ENCODE measurements at places on chromosomes 12 and 14. TPM values are rescaled to one million over a fixed set of nuclear protein-coding genes. Genes with fewer than 3 reads are reported as not detected.

Gene RPL10L
- not detected for total RNA-seq

- peak; percentile 77 for DNase-seq
- no peak overlapping the region for H3K27ac ChIP-seq
- no peaks in the 10 kb centered on the region for H3K36me3 ChIP-seq
- H3K27me3 ChIP-seq = peaks cover 14% of the 10 kb centered on the region
These were observed 15.1 kb upstream of the PLEK2 start for GRCh38 chr14:67426983-67427606.

DNA sequence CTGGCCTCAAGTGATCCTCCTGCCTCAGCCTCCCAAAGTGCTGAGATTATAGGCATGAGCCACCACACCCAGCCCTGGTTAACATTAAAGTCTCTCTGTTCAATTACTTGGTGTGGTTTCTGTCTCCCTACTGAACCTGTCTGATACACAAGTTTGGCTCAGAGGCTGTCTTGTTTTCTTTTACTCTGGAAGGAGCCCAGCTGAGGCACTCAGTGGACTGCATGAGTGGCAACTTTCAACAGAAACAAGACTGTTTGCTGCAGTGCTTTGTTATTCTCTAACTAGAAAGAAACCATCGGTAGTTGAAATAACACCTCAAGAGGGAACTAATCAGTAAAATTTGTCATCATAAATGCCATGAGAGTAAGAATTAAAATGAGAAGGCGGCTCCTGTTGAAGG lies 238.7 kb downstream of the FOXN3 start:
- H3K36me3 ChIP-seq = no peaks in the 10 kb centered on the region
- H3K27ac ChIP-seq = no peak overlapping the region
- DNase-seq = no peak
- no peak overlapping the region for H3K4me3 ChIP-seq

DNA sequence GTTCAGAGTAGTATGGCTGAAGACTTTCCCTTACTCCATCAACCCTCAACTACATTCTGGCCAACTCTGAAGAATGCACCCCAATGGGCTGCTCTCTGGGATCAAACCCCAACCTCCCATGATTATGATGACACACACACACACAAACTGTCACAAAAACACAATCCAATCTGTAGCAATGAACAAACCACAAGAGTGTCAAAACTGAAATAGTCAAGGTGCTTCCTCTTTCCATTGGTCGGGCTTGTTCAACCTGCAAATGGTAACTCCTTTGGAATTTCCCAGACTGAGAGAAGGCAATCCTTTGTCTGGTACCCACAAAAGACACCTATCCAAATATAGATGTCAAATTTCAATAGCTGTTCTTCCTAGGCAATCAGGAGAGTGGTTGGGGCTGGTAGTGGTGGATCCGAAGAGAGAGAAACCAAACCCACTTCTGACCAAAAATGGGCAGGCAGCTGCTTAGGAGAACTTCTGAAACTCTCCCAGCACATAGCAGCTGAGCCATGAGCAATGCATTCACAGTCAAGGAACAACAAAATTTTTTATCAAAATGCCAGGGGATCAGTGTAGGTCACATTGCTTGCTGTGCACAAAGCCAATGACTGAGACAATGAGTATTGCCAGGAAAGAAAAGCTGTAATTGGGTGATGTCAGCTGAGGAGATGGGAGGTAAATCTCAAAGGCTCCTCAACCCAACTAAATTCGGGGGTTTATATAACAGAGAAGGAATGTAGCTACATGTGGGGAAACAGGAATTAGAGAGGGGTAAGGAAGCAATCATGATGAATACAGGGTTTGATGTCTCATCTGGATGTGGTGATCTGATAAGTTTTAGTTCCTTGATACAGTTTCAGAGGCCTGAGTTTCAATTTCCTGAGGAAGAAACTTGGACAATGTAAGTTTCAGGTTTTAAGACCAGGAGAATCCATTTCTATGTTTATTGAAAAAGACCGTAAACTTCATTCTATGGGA lies 191.4 kb downstream of the KITLG start:
- no peak overlapping the region for H3K27ac ChIP-seq
- no peaks in the 10 kb centered on the region for H3K36me3 ChIP-seq
- no peak for DNase-seq
- no peak overlapping the region for H3K4me3 ChIP-seq
- H3K4me1 ChIP-seq = no peaks in the 10 kb centered on the region

GRCh38 chr12:57899010-57899662 lies 42.2 kb upstream of the ATP23 start:
- H3K27me3 ChIP-seq = no peaks in the 10 kb centered on the region
- peak; percentile 39 for DNase-seq

Gene CAPZA3
- total RNA-seq = 0.45 TPM

DNA sequence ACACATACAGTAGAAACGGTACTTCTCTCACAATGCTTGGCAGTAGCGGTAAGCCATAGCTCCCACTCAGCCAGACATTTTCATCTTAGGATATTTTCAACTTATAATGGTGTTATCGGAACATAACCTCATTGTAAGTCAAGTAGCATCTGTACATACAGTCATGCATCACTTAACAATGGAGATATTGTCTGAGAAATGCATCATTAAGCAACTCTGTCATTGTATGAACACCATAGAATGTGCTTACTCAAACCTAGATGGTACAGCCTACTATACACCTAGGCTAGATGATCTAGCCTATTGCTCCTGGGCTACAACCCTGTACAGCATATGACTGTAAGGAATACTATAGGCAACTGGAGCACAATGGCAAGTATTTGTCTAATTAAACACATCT lies 40.8 kb downstream of the RPS6KA5 start:
- peaks cover 8% of the 10 kb centered on the region for H3K4me1 ChIP-seq
- no peaks in the 10 kb centered on the region for H3K36me3 ChIP-seq
- no peak for DNase-seq
- H3K27ac ChIP-seq = no peak overlapping the region
- no peaks in the 10 kb centered on the region for H3K27me3 ChIP-seq

DNA sequence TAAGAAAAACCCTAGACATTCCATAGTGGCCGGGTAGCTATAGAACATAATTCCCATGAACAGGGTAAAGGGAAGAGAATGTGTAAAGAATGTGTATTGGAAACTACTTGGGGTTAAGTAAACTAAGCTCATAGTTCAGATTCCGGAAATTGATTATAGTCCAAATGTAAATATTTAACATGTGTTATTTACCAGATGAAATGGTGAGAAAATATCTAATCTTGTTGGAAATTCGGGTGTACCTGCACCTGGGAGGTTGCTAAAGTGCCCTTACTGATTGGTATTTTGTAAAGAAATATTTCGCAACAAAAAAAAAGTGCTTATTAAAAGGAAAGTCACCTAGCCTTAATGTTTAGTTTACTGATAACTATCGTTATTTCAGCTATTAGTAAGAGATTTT lies 14.4 kb downstream of the RASSF9 start:
- DNase-seq = no peak
- no peak overlapping the region for H3K4me3 ChIP-seq
- peaks cover 7% of the 10 kb centered on the region for H3K36me3 ChIP-seq
- peak overlapping the region; percentile 6 for H3K27ac ChIP-seq

Gene IFNG-AS1
- not detected for total RNA-seq

- H3K4me1 ChIP-seq = peaks cover 63% of the 10 kb centered on the region
- H3K27ac ChIP-seq = peak overlapping the region; percentile 87
- peak; percentile 61 for DNase-seq
These were observed 252.3 kb downstream of the KTN1 start for GRCh38 chr14:55832122-55832911.

DNA sequence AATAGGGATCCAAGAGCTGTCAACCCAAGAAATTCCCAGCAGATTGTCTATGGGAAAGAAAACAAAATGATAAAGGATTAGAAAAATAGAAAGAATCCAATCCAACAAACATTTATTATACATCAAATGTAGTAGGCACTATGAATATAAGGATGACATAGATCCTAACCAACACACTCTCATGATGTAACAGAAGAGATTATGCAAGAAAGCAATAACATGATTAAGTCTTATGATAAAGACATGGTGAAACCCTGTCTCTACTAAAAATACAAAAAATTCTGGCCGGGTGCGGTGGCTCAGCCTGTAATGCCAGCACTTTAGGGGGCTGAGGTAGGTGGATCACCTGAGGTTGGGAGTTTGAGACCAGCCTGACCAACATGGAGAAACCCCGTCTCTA lies 2.7 kb downstream of the MED6 start:
- peaks cover 25% of the 10 kb centered on the region for H3K36me3 ChIP-seq
- DNase-seq = no peak
- peaks cover 21% of the 10 kb centered on the region for H3K4me1 ChIP-seq
- no peak overlapping the region for H3K27ac ChIP-seq
- no peaks in the 10 kb centered on the region for H3K27me3 ChIP-seq

DNA sequence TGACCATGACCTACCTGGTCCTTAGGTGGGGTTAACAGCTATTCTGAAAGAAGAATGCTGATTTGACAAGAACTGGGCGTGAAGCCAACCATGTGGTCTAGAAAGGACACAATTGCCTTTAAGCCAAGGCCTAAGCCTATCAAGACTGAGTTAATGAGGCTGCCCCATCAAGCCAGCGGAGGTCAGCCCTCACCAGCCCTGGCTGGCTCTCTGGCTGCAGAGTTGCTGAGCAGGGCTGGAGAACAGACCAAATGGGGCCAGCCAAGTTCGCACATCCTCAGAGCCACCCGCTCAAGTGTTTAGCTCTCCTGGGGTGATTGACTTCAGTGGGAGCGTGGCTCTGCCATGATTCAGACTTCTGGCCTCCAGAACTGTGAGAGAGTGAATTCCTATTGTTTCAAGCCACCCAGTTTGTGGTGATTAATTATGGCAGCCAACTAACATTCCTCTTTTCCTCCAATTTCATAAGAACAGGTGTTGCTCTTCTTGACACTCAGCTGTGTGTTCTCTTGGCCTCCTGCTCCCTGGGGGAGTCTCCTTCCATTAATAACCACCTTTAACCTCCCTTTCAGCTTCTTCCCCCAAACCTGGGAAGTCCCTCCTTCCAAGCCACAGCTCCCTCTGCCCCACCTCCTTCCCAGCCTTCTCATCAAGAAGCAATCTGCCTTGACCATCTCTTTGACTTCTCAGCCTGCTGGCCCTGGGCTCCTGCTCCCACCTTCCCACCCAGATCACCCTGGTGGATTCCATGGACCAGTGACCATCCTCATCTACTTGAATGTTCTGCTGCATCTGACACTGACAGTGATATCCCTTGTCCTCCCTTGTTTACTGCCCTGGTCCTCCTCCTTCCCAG lies 5.3 kb upstream of the SERPINA5 start:
- H3K27me3 ChIP-seq = no peaks in the 10 kb centered on the region
- H3K4me3 ChIP-seq = no peak overlapping the region
- H3K4me1 ChIP-seq = peaks cover 15% of the 10 kb centered on the region

DNA sequence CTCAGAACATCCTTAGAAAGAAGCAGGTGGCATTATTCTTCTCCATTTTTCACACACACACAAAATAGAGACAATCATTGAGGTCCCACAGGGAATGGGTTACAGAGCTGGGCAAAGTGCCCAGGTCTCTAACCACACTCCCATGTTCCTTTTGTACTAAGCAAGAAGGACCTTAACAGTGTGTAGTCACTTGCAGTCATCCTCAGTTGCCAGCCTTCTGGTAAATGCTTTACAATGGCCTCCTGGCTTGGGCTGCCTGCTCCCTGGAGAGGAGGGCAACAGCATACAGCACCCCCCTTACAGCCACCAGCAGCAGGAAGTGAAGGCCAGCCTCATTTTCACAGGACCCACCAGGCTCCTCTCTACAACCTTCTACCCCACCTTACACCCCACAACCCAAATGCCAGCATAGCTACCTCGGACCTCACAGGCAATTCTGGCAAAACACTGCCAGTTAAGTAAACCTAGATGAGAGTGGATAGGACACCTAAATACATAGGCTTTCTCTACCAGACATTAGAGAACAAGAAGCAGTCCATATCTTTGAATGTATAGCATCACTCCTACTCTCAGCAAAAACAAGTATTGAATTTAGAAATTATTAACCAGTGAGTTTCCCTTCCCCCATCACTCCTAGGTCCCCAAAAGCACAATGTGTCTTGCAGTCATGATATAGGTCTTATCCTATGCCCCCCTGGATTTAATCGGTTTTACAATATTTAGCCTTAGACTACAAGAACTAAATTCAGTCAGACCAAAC lies 88.1 kb downstream of the PPP2R5E start:
- H3K27me3 ChIP-seq = no peaks in the 10 kb centered on the region
- DNase-seq = no peak
- no peak overlapping the region for H3K4me3 ChIP-seq
- peaks cover 34% of the 10 kb centered on the region for H3K4me1 ChIP-seq

DNA sequence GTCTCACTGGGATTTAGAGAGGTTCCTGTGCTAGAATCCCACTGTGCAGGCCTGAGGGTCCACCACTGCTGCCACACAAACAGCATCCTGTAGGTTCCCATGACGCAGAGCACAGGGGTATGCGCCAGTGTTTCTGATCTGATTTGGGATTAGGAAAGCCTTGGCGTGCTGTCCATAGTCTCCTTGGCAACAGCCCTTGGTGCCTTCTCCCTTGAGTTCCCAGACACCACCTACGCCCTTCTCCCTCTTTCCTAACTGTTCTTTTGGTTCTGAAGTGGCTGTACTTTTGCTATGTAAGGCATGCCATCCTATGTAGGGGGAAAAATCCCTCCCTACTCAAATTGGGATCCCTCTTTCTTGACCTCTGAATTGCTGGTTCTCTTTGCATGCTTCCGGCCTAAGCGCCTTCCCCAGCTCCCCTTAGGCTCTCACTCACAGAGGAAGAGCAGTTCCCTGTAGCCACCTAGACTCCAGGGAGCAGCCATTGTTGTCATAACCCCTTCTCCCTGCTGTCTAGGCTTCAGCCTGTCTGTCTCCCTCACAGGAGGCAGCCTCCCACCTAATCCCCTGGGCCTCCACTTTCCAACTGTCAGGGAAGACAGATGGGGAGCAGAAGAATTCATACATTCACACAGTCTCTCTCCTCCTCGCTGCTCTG lies 14.8 kb upstream of the RIC8B start:
- H3K4me3 ChIP-seq = no peak overlapping the region
- peaks cover 7% of the 10 kb centered on the region for H3K4me1 ChIP-seq
- no peaks in the 10 kb centered on the region for H3K27me3 ChIP-seq
- H3K27ac ChIP-seq = no peak overlapping the region
- H3K36me3 ChIP-seq = no peaks in the 10 kb centered on the region

GRCh38 chr12:51911307-51911706 lies 4.0 kb downstream of the ACVRL1 start:
- no peak overlapping the region for H3K27ac ChIP-seq
- no peaks in the 10 kb centered on the region for H3K36me3 ChIP-seq
- H3K4me3 ChIP-seq = no peak overlapping the region
- no peaks in the 10 kb centered on the region for H3K4me1 ChIP-seq
- DNase-seq = no peak
- H3K27me3 ChIP-seq = peaks cover 43% of the 10 kb centered on the region

DNA sequence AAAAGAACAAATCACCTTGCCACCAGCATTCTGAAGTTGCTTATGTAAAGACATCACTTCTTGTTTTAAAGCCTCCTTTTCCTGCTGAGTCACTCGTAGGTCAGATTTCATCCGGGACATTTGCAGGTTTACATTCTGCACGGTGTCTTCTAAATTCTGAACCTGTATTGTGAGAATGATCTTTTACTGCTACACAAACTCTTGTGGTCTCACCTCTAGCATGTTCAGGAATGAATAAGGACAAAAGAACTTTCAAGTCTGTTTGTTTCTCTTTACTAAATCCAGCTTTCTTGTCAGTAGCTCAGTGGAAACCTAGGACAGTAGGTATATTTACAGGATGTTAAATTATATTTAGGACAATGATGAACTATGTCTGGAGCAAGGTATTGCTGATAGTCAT lies 73.5 kb upstream of the SAV1 start:
- no peaks in the 10 kb centered on the region for H3K4me1 ChIP-seq
- H3K27me3 ChIP-seq = no peaks in the 10 kb centered on the region
- no peak for DNase-seq
- H3K36me3 ChIP-seq = no peaks in the 10 kb centered on the region
- no peak overlapping the region for H3K4me3 ChIP-seq
- H3K27ac ChIP-seq = no peak overlapping the region
